BE2C (cell line): ENCODE measurements at places on chromosomes 5 and 9.

DNA sequence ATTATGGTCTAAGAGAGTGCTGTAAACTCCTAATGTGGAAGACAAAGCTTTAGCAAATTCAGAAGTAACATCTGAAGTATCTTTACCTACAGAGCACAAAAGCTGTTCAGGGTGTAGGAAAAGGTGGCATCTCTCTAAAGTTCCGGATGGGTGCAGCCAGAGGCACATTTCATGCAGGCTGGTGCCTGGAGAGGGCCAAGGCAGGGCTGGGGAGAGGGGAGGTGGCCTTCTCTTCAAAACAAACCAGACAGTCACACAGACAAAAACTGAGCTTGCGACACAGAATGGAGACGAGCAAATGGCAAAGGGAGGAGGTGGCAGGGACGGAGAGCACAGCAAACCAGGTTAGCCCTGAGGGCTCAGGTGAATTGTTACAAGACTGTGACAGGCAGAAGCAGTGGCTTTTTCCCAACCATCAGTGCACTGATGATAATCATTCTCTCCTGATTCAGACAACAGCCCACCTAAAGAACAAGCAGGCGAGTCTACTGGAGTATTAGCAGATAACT lies 121.5 kb upstream of the PCA3 start:
- DNase-seq = no peak

GRCh38 chr9:129368444-129368978 lies 190.4 kb upstream of the IER5L start:
- DNase-seq = no peak

GRCh38 chr5:63043792-63044191 lies 465.2 kb downstream of the LRRC70 start:
- no peak for DNase-seq

- DNase-seq = no peak
Observed at GRCh38 chr9:136060671-136061371, 34.3 kb downstream of the NACC2 start.

- peak; percentile 7 for DNase-seq
Observed at GRCh38 chr9:135212961-135213360, 125.5 kb downstream of the OLFM1 start.

DNA sequence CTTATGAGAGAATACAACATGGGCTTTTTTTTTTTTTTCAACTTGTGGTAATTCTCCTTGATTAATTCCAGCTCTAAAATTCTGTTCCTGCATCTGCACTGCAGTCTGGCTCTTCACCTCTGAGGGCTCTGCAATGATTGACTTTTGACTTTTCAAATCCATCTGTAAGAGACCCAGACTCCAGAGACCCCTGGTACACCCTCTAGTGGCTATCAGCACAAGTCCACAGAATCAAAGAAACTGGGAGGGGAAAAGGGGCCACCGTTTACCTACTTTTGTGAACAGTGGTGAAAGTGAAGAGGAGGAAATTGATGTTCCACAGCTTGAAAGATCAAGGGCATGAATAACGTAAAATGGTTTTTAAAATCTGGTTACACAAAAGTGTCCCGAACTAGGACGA lies 151.6 kb downstream of the SLIT3 start:
- DNase-seq = peak; percentile 63

- DNase-seq = no peak
Observed at GRCh38 chr5:17439956-17440355, 58.1 kb upstream of the TAF11L2 start.

DNA sequence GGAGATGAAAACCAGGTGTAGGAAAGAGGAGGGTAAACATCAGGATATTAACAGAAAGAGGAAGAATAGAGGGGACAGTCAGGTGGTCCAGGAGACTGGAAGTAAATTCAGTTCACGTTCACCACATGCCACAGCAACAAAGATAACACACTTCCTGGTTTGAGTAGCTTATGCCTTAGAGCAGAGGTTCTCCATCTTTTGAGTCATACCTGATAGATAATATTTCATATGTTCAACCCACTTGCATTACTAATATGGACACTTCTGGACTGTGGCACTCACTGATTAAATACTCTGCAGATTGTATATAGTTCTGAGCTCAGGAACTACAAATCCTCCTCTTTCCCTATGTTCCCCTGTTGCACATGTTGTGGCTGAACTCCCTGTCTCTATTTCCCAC lies 179.9 kb upstream of the NR3C1 start:
- no peak for DNase-seq

GRCh38 chr9:2477755-2478154 lies 143.8 kb upstream of the VLDLR start:
- DNase-seq = no peak

GRCh38 chr5:131682826-131683225 lies 47.8 kb upstream of the RAPGEF6 start:
- no peak for DNase-seq

GRCh38 chr9:136769710-136770191 lies 5.4 kb upstream of the LCN15 start:
- peak; percentile 70 for DNase-seq

GRCh38 chr9:116267021-116267420 lies 113.4 kb downstream of the PAPPA start:
- no peak for DNase-seq

GRCh38 chr9:84970432-84970831 lies 300.9 kb downstream of the NTRK2 start:
- DNase-seq = no peak

DNA sequence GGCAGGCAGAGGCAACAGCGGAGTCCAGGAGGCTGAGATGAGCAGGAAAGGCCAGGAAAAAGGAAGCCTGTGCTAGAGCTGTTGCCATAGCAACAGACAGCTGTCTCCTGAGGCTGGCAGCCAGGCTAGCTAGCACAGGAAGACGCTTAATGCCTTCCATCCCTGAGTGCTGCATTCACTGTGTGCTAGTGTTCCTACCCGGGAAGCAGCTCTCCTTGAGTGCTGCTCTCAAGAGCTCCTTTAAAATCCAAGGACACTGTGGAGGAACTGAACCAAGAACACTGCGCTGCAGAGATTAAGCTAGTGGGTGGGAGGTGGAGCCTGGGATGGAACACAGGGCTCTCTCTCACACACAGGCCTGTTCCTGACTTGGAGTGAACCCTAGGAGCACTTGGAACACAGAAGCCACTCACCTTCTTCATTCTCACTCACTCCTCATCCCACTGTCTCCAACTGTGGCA lies 53.5 kb upstream of the IL7R start:
- peak; percentile 53 for DNase-seq

DNA sequence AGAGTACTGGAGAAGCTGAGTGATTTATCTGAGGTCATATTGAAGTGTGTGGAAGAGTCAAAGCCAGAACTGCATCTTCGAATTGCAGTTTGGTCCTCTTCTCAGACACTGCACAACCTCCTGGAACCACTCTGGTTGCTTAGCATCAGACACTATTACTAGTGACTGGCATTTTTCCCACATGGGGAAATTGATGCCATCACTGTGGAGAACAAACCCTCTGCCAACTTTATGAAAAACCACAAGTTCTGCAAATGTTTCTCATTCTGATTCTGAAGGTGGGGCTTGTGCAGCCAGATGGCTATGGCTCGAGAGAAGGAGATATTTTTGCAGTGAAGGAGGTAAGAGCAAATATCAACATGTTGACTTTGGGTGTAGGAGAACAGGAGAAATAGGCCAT lies 67.2 kb downstream of the KCTD16 start:
- no peak for DNase-seq

DNA sequence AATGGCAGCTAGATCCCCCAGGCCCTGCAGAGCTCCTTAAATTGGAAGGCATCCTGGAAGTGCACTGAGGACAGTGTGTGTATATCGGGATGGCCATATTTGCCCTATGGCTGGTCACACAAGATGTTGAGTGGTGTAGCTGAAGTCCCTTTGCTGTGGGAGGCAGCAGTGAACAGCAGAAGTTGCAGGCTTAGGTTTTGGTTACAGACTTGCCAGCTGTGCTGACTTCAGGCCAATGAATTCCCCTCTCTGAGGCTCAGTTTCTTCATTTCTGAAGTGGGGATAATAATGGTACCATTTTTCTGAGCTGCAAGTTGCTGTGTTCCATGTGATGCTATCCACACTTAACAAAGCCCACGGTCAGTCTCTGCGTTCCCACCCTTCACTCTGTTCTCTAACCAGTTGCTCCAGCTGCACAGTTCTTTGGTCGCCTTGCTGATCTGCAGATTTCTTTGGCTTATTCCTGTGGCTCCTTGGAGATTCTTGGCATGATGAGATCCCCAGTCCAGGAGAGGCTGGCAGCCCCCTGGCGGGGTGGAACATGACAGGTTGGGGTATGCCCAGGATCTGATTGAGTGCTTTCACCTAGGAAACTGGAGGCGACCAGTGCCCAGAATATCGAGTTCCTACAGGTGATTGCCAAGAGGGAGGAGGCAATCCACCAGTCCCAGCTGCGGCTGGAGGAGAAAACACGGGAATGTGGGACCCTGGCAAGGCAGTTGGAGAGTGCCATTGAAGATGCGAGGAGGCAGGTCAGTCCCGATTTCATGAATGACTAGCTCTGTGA lies 6.5 kb upstream of the GLE1 start:
- DNase-seq = no peak

- DNase-seq = no peak
Observed at GRCh38 chr9:82382887-82383616, 394.5 kb downstream of the SPATA31D1 start.

DNA sequence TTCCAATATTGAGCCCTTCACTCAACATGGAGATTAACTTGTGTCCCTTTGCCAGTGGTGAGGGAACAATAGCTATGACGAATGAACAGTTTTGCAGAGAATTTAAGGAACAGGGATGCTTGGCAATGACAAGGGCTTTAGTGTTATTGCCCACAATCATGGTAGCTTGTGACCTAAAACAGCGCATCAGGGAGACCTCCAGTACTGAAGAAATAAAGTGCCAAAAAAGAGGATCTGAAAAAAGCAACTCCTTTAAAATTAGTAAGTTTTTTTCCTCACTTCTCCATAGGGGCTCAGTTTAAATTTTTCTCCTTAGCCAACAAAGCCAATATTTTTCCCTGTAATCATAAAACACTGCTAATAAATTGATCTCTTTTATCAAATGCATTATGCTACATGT lies 41.8 kb upstream of the PAM start:
- DNase-seq = no peak

DNA sequence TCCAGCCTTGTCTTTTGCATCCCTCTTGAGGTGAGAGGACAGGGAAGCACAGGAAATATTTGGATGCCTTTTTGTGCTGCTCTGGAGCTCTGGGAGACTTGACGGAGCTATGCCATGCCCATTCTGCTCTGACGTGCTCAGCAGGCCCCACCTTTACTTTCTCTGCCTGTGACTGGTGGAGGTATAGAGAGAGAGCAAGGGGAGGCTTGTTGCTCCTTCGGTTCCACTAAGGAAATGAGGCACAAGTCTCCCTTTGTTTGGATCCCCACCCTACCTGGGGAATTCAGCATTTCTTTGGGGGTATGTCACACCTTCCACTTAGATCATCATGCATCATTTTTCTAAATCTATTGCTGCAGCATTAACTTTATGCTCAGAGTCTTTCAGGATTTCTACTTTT lies 121.8 kb upstream of the CNTLN start:
- DNase-seq = no peak

- no peak for DNase-seq
Observed at GRCh38 chr5:107806705-107807104, 136.0 kb upstream of the EFNA5 start.

- no peak for DNase-seq
Observed at GRCh38 chr9:79745752-79746336, 174.1 kb downstream of the TLE4 start.

- DNase-seq = no peak
Observed at GRCh38 chr5:170771496-170771895, 12.0 kb upstream of the GABRP start.

GRCh38 chr5:80219391-80219790 lies 36.5 kb downstream of the SERINC5 start:
- DNase-seq = no peak

DNA sequence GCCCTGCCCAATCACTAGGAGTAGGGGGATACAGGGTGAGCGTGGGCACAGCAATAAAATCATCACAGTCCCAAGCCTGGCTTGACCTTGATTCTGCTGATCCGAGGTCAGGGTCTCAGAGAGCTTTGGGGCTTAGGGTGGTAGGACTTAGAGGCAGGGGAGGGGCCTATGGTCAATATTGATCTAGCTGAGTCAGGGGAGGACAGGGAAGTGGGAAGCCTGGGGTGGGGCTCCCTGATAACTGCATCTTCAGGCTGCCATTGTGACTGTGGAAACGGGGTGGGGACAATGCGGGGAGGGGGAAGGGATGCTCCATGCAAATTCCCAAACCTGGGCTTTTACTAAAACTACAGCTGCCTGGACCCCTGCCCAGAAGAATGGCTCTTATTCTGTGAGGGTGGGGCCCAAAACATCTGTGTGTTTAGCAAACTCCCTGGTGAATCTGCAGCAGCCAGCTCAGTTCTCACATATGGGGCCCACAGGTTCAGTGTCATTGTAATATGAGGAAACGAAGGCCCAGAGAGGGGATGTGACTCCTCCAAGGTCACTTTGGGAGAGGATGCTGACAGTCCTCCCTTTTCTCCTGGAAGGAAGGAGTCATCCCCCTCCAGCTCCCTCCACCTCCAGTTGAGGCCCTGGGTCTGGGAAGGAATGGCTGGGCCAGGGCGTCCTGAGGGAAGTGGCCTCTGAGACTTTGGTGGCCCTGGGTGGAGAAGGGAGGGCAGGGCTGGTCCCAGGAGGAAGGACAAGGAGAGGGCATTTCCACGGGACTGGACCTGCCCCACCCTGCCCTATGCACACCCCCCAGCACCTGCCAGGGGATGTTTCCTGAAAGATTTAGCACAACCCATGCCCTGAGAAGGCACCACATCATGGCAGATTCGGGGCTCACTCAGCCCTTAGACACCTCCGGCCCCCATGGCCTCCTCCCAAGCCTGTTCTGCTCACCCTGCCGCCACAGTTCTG lies 26.4 kb downstream of the SLC6A7 start:
- no peak for DNase-seq

DNA sequence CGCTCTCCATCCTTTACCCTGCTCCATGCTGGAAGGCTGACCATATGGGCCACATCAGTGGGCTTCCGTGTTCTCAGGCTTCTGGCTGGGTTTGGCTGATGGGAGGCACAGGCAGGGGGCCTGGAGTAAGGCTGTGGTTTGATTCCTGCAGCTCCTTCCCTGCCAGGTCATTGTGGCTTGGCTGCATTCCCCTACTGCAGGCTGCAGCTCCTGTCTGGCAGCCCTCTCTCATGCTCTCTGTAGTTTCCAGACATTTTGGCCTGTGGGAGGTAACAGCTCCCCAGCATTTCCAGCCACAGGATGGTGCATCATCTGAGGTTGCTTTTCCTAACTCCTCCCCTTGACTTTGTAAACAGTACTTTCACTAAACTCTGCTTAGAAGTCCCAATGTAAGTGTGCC lies 102.0 kb upstream of the PTPN3 start:
- no peak for DNase-seq

GRCh38 chr5:151622367-151623088 lies 31.4 kb upstream of the FAT2 start:
- no peak for DNase-seq

- DNase-seq = no peak
Observed at GRCh38 chr9:33157960-33158842, 8.9 kb downstream of the B4GALT1 start.

DNA sequence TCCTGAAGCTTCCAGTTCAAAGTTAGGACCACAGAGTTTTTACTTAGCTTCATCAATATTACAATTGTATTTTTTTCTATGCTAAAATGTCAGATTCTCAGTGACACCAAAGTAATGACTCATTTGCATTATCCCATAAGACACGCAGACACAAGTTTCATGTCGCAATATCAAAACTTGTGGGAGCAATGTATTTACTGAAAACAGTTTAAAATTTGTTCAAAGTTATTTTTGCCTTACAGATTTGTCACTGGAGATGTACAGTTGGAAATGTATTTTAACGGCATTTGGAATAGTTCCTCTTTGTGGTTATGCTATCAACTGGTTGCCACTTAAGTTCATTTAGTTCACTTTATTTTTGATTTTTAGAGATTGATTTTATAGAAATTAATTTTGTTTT lies 36.2 kb upstream of the DAP start:
- DNase-seq = no peak
